ENCODE measurements at places on chromosomes 12 and 14. TPM values are rescaled to one million over a fixed set of nuclear protein-coding genes. Genes with fewer than 3 reads are reported as not detected.

Gene ADSS1
- 5.3 TPM for total RNA-seq

DNA sequence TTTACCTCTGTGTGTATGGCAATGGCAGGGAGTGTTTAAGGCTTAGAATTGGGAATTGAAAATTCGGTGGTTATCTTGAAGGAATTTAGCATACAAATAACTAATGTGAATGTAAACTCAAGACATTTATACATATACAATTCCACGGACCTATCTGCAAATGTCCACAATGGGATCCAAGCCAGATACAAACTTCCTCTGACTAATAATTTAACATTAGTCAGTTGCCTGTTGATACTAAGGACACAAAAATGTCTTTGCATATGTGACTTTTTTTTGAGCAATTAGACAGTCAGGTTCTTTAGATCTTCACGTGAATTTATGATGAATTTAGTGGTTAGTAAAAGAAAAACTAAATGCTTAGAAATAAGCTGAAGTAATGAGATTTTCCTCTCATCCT is 40.5 kb downstream of the ESR2 start:
- H3K4me3 ChIP-seq = no peak overlapping the region
- DNase-seq = no peak
- H3K4me1 ChIP-seq = no peaks in the 10 kb centered on the region
- H3K27me3 ChIP-seq = no peaks in the 10 kb centered on the region
- H3K27ac ChIP-seq = no peak overlapping the region

DNA sequence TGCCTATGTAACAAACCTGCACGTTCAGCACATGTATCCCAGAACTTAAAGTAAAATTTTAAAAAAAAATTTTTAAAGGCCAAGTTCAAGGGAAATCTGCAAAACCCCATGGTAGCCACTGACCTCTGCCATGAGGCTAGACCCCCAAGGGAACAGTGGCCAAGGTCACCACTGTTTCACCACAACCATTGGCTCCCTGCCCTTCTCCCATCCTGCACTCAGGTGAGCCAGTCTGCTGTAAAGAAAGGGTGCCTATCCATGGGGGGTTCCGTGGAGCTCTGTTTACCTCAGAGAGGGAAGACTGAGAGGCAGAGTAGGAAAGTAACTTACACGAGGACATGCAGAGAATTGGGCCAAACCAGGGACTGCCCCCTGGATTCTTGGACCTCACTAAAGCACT is 38.6 kb downstream of the VWF start:
- peaks cover 49% of the 10 kb centered on the region for H3K4me1 ChIP-seq
- H3K36me3 ChIP-seq = no peaks in the 10 kb centered on the region
- H3K27me3 ChIP-seq = no peaks in the 10 kb centered on the region

DNA sequence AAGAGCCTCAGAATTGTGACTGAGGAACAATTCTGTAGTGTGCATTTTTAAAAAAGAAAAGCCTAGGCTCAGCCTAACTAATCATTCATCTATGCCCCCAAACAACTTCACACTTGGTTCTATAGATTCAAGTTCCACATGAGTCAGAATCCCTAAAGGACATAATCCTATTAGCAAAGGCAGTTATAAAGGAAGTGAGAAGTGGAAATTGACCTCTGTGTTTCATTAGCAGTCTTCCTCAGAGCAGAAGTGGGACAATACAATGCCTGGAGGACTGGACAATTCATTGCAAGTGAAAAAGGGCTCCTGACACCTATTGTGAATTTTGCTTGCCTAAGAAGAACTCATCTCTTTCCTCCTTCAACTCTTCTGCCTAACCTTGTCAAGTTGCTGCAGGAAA is 222.3 kb downstream of the PTPRO start:
- no peaks in the 10 kb centered on the region for H3K36me3 ChIP-seq
- no peak overlapping the region for H3K4me3 ChIP-seq
- H3K4me1 ChIP-seq = no peaks in the 10 kb centered on the region
- no peak overlapping the region for H3K27ac ChIP-seq

DNA sequence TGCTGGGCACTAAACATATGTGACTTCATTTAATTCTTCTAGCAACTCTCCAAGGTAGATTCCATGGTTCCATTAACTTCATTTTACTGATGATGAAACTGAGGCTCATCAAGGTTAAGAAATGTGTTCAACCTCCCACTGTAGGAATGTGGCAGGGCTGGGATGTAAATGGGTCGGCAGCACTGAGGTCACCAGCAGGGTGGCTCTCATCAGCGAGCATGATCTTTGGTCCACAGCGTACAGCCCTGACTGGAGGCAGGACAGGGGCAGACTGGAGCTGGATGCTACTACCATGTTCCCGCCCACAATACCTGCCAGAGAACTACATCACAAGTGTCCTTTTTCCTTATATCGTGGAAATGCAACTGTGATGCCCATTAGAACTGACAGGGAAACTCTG is 4.6 kb downstream of the APPL2 start:
- H3K4me3 ChIP-seq = no peak overlapping the region
- H3K4me1 ChIP-seq = no peaks in the 10 kb centered on the region
- H3K36me3 ChIP-seq = peaks cover 4% of the 10 kb centered on the region
- H3K27me3 ChIP-seq = no peaks in the 10 kb centered on the region

GRCh38 chr12:123151457-123152454 is 866 bp upstream of the PITPNM2 start:
- H3K27me3 ChIP-seq = no peaks in the 10 kb centered on the region
- H3K27ac ChIP-seq = peak overlapping the region; percentile 91
- H3K4me1 ChIP-seq = peaks cover 23% of the 10 kb centered on the region
- H3K36me3 ChIP-seq = no peaks in the 10 kb centered on the region
- DNase-seq = no peak

Gene CBLN3
- total RNA-seq = 1.4 TPM

Measured in sigmoid colon (tissue), 7 donors.